Endothelial cell of umbilical vein (primary cell): ENCODE measurements at places on chromosomes 2 and 18. TPM values are rescaled to one million over a fixed set of nuclear protein-coding genes. Genes with fewer than 3 reads are reported as not detected.

- no peak for DNase-seq
These were observed 72.9 kb downstream of the PTRHD1 start for GRCh38 chr2:24720310-24720709.

DNA sequence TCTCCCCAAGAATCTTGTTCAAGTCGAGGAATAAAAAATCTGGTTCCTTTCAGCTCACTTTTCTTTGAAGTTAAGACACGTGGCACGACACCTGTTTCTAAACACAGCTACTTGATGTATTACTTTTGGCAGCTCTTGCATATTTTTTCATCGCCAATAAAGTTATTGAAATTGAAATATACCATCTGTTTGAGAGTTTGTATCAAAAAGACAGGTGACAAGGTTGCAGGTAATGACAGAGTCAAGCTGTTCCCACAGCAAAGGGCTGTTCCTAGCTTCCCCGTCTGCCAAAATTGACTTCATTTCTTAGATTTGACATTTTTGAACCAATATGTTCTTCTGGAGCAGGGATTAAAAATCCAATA is 5.5 kb upstream of the GPR45 start:
- no peak for DNase-seq

GRCh38 chr2:12318427-12319057 is 398.2 kb upstream of the TRIB2 start:
- DNase-seq, result no peak

DNA sequence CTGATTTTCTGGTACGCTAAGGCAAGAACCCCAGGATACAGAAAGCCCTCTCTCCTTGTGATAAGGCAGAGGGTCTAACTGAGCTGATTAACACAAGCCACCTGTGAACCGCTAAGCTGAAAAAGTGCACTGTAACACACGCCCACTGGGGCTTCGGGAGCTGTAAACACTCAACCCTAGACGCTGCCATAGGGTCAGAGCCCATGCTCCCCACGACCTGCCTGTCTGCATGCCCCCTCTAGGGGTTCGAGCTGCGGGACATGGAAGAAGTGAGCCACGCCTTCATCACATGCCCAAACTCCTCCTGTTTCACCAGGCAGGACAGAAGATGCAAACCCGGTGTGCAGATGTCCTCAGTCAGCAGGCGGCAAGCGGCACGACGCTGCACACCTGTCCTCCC is 173.9 kb upstream of the RAB12 start:
- DNase-seq, result no peak

Gene AKAIN1
- not detected in 2 replicates for polyA plus RNA-seq

- no peak for DNase-seq
These were observed 3.3 kb upstream of the ACTR3 start for GRCh38 chr2:113886479-113887008.

DNA sequence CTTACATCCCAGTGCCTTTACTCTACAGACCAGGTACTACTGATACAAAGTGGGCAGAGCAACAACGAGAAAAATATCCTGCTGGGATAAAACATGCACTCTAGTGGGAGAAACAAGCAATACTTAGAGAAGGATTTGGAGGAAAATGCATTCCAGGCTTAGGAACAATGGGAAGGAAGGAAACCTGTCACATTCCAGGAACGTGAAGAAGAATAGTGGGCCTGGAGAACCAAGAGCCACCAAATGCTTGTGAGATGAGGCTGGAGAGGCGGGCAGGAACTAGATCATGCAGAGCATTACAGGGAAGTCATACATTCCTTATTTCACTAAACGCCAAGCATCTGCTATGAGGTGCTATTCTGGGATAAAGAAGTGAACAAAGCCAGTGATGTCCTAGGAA is 342.3 kb downstream of the DCC start:
- DNase-seq, result no peak
